ENCODE measurements at places on chromosomes 1 and 21. TPM values are rescaled to one million over a fixed set of nuclear protein-coding genes. Genes with fewer than 3 reads are reported as not detected.

DNA sequence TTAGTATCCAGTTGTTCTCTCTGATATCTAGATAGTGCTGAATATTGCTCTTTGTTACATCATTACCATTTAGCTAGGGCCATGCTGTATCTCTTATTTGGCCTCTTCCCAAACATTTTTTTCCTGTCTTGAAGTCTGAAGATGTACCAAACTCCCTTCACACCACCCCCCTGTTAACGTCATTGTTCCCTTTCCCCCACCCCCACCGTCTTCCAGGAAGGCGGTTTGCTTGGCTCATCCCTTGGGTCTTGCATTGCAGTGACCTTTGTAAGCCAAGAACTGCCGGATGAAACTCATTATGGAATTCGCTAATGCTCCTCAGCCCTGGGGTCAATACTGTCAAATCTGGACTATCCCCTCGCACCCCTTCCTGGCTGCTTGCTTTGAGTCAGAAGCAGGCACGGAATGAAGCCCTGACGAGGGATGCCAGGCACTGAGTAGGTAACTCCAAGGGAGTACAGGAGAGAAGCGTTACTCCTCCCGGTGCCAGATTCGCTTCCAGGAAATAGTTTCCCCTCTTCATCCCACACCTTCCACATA is 283.1 kb downstream of the TM2D1 start:
- H3K27ac ChIP-seq: no peak overlapping the region
- DNase-seq: no peak
- H3K27me3 ChIP-seq: no peaks in the 10 kb centered on the region
- H3K4me1 ChIP-seq: no peaks in the 10 kb centered on the region
- H3K36me3 ChIP-seq: no peaks in the 10 kb centered on the region
- no peak overlapping the region for H3K4me3 ChIP-seq

NAXE gene
- polyA plus RNA-seq: 84.2 TPM

CNIH3 gene
- polyA plus RNA-seq: 2.0 TPM

OR2L2 gene
- not detected for polyA plus RNA-seq

ACTA1 gene
- not detected for polyA plus RNA-seq

OR10J1 gene
- not detected for polyA plus RNA-seq

F13B gene
- polyA plus RNA-seq: not detected

MTARC2 gene
- polyA plus RNA-seq: 4.2 TPM

EXO1 gene
- 41.0 TPM for polyA plus RNA-seq
